ENCODE measurements at places on chromosomes 5 and 9.

GRCh38 chr9:118236625-118237024 is 532.4 kb downstream of the TLR4 start:
- DNase-seq, result no peak

GRCh38 chr5:122192497-122193496 is 63.5 kb downstream of the ZNF474 start:
- peak; percentile 19 for DNase-seq

- DNase-seq, result no peak
Measured at GRCh38 chr9:86459191-86459590, 105.0 kb upstream of the TUT7 start.

DNA sequence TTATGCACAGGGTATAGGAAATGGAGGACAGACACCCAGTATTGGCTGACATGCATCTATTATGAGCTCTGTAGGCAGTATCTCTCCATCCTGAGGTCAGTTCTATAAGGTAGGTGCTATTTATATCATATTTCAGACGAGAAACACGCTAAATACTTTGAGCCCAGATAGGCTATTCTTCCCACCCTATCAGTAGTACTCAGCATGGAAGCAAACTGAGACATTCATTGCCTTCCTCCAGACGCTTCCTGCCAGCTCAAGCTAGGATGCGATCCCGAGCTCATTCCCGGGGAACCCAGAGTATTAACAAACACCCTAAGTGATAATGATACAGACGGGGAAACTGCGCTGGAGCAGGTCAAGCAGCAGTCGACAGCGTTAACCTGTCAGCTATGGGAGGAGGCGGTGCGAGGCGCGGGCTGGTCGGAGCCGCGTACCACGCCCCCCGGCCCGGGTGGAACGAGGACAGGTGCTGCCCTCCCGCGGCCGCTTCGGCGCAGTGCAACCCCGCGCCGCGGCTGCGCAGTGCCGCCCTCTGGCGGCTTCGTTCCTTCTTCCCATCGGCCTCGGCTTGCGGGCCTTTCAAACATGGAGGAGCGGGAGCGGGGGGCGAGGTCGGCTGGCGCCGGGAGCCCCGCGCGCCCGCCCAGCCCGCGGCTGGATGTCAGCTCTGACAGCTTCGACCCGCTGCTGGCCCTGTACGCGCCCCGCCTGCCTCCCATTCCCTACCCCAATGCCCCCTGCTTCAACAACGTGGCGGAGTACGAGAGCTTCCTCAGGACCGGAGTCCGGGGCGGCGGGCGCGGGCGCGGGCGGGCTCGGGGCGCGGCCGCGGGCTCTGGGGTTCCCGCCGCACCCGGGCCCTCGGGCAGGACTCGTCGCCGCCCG is at the start of gene LSM11:
Gene LSM11 (plus strand): TSS at position 550 of the 888 bp plus-strand sequence. CDS start 39 bp downstream, at position 589.
- peak; percentile 93 for DNase-seq

GRCh38 chr9:121700832-121701419 is 49.5 kb downstream of the DAB2IP start:
- DNase-seq, result no peak

DNA sequence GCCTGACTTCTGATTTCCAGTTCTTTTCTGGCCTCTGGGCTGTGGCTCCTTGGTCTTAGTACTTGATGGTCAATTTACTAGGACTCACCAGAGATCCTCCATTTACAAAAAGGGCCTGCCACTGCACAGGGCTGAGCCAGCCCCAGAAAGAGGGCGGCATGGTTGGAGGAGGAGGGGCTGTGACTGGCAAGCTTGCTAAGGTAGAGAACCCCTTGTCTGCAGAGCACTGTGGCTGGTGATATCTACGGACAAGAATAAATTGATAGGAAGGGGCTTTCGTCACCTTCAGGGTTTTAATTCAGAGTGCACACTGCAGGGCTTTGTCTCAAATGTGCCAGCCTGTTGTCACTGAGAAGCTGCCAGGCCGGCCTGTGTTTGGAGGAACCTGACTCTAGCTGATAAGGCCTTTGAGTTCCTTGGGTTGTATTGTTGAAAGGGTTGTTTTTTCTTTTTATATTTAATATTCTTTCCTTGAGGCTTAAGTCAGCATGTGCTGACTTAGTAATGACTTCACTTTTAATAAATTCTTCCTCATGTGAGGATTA is 15.1 kb downstream of the SLC22A5 start:
- DNase-seq, result no peak

All from activated CD8-positive, alpha-beta T cell treated with anti-CD3 and anti-CD28 coated beads for 36 hours (primary cell).